HFF-Myc (cell line): ENCODE measurements at places on chromosomes 6 and 20.

GRCh38 chr6:106518748-106519147, 110.5 kb downstream of the RTN4IP1 start:
- DNase-seq: no peak

DNA sequence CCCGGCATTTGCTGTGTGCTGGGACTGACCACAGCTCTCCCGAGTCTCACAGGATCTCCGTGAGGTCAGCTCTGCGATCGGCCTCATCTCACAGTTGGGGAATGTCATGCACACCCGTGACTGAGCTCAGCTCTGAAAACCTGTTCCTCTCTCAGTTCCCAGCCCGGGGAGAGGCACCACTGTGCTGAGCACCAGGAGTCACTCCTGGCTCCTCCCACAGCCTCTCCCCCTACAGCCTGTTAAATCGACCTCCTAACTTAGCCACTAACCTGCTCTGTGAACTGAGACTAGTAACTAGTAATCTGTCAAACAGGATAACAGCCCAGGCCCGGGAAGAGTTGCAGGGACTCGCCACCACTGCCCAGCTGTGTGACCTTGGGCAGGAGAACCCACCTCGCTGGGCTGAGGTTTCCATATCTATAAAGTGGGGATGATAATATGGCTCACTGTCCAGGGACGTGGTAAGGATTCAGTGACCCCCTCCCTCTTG, 20.1 kb upstream of the NOL4L start:
- no peak for DNase-seq

DNA sequence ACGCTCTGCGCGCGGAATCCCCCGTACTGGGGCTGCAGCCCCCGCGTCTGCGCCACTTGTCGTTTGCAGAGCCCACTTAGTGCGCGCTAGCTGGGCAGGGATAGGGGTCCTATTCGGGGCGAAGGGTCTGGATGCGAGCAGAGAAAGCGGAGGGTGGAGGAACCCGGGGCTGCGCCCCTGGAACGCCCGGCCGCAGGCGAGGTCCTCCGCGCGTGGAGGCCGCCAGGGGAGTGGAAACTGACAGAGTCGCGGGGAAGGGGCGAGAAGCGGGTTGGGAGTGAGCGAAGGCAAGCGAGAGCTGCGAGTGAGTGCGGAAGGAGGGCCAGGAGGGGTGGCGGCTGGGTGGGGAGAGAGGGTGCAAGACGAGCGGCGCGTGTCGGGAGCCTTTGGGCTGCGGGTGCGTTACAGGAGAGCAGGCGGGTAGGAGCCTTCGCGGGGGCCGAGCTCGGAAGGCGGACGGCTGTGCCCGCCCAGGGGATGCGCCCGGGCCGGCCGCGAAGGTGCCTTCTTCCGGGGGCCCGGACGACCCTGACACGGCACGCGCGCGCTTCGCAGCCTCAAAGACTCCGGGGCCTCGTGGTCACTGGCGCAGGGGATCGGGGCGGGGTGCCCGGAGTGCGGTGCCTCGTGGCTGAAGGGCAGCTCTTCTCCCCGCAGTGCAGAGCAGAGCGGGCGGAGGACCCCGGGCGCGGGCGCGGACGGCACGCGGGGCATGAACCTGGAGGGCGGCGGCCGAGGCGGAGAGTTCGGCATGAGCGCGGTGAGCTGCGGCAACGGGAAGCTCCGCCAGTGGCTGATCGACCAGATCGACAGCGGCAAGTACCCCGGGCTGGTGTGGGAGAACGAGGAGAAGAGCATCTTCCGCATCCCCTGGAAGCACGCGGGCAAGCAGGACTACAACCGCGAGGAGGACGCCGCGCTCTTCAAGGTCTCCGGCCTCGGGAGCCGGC, 1.2 kb downstream of the IRF4 start:
- DNase-seq: no peak

GRCh38 chr20:20366551-20366875, 1.4 kb upstream of the INSM1 start:
- DNase-seq: no peak

DNA sequence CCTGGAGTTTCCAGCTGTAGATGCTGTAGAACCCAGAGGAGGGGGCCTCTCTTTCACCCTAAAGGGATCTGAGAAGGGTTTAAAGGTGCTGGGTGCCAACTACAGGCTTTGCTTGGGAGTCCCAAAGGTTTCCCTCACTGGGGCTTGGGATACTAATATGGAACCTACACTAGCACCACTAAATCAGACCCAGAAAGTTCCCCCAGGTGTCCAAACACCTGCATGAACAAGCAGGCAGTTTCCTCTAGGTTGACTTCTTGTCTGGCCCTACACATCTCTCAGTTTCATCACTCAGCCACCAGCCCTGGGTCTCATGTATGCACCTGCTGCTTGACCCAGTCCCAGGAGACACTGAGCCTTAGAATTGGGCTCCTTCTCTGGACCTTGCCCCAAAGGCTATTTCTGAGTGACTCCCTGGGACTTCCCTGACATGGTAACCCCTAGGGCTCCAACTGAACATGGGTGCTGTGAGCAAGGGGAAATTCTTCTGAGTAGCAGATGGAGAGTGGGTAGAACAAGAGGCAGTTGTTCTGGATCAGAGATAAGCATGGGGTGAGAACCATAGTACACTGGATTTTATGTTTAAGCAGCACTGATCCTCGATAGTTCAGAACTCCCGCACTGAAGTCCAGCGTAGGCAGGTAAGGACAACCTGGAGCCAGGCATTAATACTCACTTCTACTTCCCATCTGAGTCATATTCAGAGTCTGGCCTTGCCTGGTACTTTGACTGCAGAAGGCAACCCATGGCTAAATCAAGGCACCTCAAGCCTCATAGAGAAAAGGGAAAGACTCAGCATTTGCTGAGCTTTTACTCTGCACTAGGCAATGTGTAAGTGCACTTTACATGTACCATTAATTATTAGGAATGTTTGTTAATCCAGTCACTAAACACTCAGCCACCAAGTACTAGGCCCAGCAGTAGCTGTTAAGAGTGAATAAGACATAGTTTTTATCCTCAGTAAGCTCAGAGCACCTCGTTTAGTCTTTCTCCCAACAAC, 16.8 kb downstream of the BCL2L1 start:
- DNase-seq: no peak
